Thyroid gland (tissue), 4 donors: ENCODE measurements at places on chromosomes 2 and 18. TPM values are rescaled to one million over a fixed set of nuclear protein-coding genes. Genes with fewer than 3 reads are reported as not detected.

The DSG4 gene
- total RNA-seq: not detected

The CDH2 gene
- 7.9 TPM for total RNA-seq

The TFPI gene
- 208 TPM for total RNA-seq

The GPBAR1 gene
- 2.1 TPM for total RNA-seq

The PRR30 gene
- 0.67 TPM for total RNA-seq

The C2orf80 gene
- total RNA-seq: not detected

The DQX1 gene
- not detected for total RNA-seq

The MAP2 gene
- 153 TPM for total RNA-seq
